ENCODE measurements at places on chromosomes 11 and 22. TPM values are rescaled to one million over a fixed set of nuclear protein-coding genes. Genes with fewer than 3 reads are reported as not detected.

DNA sequence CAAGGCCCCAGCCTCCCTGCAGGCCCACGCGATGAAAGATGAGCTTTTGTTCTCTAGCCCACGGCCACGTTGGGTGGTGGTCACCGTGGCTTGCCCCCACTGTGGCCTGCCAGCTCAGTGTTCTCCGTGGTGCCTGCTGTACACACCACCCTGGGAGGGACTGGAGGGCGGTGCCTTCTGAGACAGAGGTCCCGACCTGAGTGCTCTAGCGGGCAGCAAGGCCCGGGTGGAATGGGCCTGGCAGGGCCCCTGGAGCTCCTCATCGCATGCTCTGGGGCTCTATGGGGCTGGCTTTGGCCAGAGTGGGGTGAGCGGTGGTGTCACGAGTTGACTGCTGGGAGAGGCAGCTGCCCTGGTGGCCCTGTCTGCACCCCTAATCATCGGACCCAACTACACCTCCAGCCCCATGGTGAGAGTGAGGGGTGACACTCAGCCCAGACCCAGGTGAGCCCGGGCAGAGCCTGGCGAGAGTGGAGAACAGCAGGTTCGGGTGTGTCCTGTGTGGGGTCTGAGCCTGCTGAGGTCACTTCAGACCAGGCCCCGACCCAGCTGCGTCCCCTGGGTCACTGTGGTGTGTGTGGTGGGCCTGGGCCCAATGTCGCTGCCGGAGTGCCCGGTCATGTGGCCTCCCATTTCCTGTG is 541.9 kb downstream of the TBC1D22A start:
- no peaks in the 10 kb centered on the region for H3K4me1 ChIP-seq
- no peaks in the 10 kb centered on the region for H3K36me3 ChIP-seq
- H3K27me3 ChIP-seq = no peaks in the 10 kb centered on the region
- DNase-seq = peak; percentile 15
- no peak overlapping the region for H3K27ac ChIP-seq

Gene KRTAP5-11
- total RNA-seq = not detected

GRCh38 chr11:130601141-130601540 is 152.7 kb downstream of the ADAMTS15 start:
- H3K27ac ChIP-seq = no peak overlapping the region
- H3K36me3 ChIP-seq = no peaks in the 10 kb centered on the region
- no peaks in the 10 kb centered on the region for H3K27me3 ChIP-seq
- no peaks in the 10 kb centered on the region for H3K4me1 ChIP-seq

DNA sequence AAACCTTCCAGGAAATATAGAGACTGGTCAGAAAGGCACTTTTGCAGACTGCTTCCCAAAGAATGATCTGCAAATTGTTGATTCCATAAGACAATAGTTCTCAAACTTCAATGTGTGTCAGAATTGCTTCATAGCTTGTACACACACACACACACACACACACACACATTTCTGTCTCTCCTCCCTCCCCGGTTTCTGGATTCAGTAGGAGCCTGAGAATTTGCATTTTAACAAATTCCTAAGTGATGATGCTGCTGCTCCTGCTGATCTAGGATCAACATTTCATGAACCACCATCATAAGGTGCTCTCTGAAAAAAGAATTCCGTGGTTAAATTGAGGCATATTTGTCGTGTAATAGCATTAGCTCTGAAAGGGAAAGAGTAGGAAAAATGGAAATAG is 35.3 kb upstream of the FZD4 start:
- no peaks in the 10 kb centered on the region for H3K4me1 ChIP-seq
- no peak overlapping the region for H3K27ac ChIP-seq
- H3K4me3 ChIP-seq = no peak overlapping the region
- peaks cover 22% of the 10 kb centered on the region for H3K27me3 ChIP-seq
- H3K36me3 ChIP-seq = no peaks in the 10 kb centered on the region

Gene VPREB1
- total RNA-seq = not detected

GRCh38 chr11:69064394-69064957 is 15.7 kb downstream of the TPCN2 start:
- H3K36me3 ChIP-seq = no peaks in the 10 kb centered on the region
- no peak overlapping the region for H3K4me3 ChIP-seq
- no peaks in the 10 kb centered on the region for H3K4me1 ChIP-seq
- H3K27ac ChIP-seq = no peak overlapping the region

GRCh38 chr11:131063638-131064037 is 147.4 kb upstream of the SNX19 start:
- DNase-seq = no peak
- no peak overlapping the region for H3K4me3 ChIP-seq
- H3K27ac ChIP-seq = no peak overlapping the region
- H3K27me3 ChIP-seq = no peaks in the 10 kb centered on the region

Gene OR5T1
- total RNA-seq = not detected

- no peaks in the 10 kb centered on the region for H3K36me3 ChIP-seq
- H3K4me3 ChIP-seq = no peak overlapping the region
- H3K27ac ChIP-seq = no peak overlapping the region
- peaks cover 7% of the 10 kb centered on the region for H3K4me1 ChIP-seq
- DNase-seq = no peak
- H3K27me3 ChIP-seq = no peaks in the 10 kb centered on the region
Measured at GRCh38 chr22:41768430-41768829, 32.0 kb upstream of the CCDC134 start.

GRCh38 chr11:30128269-30128932 is 102.4 kb upstream of the FSHB start:
- H3K36me3 ChIP-seq = no peaks in the 10 kb centered on the region
- H3K27ac ChIP-seq = no peak overlapping the region
- no peaks in the 10 kb centered on the region for H3K4me1 ChIP-seq

GRCh38 chr11:85423316-85423715 is 203.8 kb downstream of the DLG2 start:
- H3K36me3 ChIP-seq = no peaks in the 10 kb centered on the region
- DNase-seq = no peak
- no peaks in the 10 kb centered on the region for H3K4me1 ChIP-seq
- no peak overlapping the region for H3K4me3 ChIP-seq
